Neural progenitor cell (in vitro differentiated cells): ENCODE measurements at places on chromosomes 3 and 15. TPM values are rescaled to one million over a fixed set of nuclear protein-coding genes. Genes with fewer than 3 reads are reported as not detected.
A peak's percentile ranks its signal among the peaks of the same experiment; 100 is the strongest.

DNA sequence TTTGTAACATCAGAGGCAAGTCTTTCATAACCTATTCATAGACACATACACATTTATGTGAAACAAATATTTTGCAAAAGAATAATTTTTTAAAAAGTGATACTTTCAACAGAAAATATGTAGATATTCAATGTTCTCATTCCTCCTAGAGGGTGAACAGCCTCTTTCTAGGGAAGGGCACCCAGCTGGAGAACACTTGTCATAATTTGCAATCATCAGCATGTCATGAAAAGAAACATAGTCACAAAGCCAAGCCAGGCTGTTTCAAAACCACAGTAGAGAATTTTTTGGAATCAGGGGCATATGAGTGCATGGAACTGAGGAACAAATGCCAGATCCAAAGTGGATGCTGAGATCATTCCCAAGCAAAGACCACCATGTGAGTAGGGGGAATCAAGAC, 406.9 kb upstream of the ADAMTS9 start:
- no peak for DNase-seq

DNA sequence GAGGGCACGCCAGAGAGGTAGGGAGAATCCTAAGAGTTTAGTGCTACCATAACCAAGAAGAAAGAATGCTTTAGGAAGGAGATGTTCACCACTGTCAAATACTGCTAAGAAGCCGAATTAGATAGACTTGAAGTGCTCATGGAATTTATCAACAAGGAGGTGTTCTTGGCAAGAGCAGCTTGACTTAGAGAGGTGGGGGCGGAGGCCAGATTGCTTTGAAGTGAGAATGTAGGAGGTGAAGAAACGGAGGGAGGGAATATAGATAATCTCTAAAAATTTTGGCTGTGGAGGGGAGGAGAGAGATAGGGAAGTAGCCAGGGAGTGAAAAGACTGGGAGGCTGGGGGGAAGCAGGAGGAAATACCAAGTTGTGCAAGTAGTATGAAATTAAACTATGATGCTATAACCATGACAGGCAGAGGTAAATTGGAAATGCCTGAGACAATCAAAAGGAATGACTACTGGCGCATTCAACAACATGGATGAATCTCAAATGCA, 35.5 kb downstream of the GADL1 start:
- DNase-seq: no peak

DNA sequence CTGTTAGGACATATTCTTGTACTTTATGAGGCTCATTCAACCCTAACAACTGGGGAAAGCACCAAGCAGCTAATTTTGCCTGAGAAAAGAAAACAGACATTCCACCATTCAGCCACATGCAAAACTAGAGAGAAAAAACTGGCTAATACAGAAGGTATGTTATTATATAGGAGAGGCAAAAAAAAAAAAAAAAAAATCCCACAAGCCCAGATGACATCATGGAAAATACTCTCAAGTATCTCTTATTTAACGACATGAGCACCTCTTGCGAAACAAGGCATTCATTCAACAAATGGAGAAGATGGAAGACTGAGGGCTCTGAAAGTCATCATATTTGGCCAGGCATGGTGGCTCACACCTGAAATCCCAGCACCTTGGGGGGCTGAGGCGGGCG, 61.5 kb downstream of the PRICKLE2 start:
- DNase-seq: no peak

DNA sequence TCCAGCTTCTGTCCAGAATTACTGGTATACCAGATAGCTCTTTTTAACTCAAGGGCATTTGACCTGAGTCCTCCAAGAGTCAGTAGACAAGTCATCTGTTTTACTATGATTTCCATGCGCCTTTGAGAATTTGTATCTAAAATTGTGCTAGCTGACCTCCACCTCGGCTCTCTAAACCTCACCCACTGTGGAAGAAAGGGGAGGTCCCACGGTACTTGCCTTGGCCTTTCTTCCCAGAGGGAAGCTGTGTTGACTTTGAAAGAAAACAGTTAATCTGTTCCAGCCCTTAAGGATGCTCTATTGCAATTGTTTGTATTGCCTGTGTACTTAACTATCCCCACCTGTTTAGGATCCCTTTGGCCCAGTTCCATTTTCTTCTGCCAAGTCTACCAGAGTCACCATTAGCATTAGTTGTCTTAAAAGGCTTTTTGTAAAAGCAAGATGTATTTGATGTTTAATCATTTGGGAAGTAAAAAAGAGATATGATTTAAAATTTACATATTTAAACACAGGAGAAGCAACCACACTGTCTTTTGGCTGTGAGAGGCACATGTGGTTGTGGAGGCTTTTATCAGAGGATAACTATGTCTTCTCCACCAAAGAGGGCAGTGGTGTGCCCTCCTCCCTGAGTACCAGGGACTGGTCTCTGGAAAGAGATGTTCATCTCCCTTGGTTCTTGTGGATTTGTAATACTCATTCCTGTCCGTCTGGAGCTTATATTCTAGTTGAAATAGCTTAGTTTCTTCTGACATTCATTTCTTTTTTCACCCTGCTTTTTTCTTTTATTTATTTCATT, 88.8 kb downstream of the CRTC3 start:
- DNase-seq: no peak

DNA sequence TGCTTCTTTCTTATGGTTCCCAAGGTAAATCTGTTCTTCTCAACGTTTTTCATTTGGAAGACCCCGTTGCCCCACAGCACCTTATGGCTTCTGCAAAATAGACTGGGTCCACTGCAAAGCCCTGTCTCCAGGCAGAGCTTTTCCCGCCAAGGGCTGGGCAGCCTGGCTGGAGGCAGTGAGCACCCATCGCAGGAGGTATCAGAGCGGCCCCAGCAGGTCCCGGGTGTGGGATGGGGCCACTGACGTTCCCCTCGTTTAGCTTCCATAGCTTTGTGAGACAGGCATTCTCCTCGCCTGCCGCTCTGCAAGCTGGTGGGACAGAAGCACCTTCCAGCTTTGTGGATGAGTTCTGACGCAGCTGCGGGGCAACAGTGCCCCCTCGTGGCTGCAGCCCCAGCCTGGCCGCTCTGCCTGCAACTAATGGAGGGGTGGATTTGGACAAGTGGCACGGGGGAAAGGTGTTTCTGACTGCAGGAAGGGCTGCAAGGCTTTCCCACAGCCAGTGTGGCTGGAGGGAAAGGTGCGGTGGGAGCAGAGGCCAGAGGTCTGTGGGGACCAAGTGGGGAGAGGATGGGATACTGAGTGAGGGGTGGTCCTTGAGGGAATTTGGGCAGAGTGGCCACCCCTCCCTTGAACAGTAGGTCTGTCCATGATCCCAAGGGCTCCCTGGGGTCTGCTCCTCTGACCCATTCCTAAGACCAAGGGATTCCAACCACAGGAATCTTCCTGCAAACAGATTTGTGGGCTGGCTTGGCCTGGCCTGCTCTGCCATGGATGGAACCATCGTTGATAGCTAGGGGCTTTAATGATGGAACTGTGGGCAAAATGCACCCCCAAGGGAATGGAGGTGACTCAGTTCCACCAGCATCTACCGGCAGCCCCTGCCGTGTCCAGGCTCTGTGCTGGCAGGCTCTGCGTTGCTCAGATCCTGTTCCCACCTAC, 99.4 kb downstream of the FBLN2 start:
- DNase-seq: peak; percentile 93

GRCh38 chr3:141227216-141227615, 4.4 kb upstream of the PXYLP1 start:
- no peak for DNase-seq

UROC1 gene
- total RNA-seq: not detected in 2 replicates

OIP5 gene
- 70.2 and 80.9 TPM in 2 replicates for total RNA-seq

GREM1 gene
- total RNA-seq: 2.9 and 4.4 TPM in 2 replicates

DNA sequence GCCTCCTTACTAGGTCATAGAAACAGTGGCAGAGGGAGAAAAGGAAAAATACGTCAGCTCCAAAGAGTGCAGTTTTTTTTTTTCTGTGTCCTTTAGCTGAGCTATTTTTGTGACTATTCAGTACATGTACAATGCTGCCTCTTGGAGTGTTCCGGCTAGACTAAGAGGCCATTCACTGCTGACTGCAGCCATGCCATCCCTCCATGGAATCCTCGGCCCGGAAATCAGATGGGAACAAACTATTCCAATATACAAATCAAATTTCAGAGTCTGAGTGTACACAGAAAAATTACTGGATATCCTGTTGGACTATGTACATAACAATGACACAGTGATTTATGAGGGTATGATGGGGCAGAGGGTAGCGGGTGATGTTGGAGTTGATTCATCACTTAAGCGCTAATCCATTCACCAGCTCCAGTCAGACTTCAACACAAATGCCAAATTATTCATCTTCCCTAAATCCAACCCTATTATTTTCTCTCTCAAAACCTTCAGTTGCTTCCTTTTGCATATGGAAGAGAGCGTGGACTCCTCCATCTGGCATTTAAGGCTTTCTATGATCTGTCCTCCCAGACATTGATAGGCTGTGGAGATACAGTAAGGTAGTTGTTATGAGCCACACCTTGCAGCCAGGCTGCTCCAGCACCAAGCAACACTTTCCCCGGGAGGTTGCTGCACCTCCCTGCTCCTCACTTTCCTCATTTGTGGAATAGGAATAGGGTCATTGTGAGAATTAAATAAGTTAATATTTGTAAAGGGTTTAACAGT, 109.1 kb downstream of the LPP start:
- no peak for DNase-seq

DNA sequence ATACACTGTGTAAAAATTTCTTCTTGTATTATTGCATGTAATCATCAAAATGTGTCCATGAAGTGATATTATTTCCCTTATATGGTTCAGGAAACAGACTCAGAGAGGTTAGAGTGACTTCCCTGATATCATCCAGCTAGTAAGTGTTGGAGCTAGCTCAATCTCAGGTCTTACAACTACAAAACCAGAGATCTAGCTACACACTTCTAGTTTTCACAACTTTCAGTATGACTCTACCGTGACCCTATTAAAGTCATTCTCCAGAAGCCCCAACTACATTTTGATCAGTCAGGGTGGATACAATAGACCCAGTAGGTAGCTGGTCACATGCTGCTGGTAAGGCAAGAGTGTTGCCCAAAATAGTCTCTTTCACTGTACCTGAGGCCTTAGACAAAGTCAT, 165.3 kb downstream of the GOLIM4 start:
- DNase-seq: no peak

GRCh38 chr3:23991306-23991682, 46.2 kb downstream of the NR1D2 start:
- no peak for DNase-seq

GRCh38 chr15:31311735-31312619, 14.7 kb upstream of the KLF13 start:
- no peak for DNase-seq

- peak; percentile 95 for DNase-seq
Measured at GRCh38 chr3:49929291-49930167, at the start of gene MON1A. MON1A (minus strand) TSS chr3:49929811; CDS start chr3:49913346, 16,465 bp downstream.

DNA sequence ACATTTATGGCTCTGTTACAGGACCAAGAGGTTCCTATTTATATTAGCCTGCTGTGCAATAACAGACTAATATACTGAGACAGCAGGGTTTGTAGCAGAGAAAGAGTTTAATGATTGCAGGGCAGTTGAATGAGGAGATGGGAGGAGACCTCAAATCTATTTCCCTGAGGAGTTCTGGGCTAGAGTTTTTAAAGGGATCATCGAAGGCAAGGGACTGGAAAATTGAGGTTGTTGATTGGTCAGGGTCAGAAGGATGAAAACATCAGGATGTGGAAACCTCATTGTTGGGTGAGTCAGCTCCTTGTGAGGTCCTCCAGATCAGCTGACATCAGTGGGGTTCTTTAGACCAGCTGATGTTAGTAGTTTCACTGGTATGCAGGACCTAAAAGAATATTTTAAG, 60.6 kb upstream of the GOLGA8B start:
- no peak for DNase-seq

GRCh38 chr3:78879295-78879860, 888.4 kb downstream of the ROBO1 start:
- peak; percentile 22 for DNase-seq

GRCh38 chr3:183094711-183095110, 4.6 kb downstream of the MCCC1 start:
- no peak for DNase-seq

DNA sequence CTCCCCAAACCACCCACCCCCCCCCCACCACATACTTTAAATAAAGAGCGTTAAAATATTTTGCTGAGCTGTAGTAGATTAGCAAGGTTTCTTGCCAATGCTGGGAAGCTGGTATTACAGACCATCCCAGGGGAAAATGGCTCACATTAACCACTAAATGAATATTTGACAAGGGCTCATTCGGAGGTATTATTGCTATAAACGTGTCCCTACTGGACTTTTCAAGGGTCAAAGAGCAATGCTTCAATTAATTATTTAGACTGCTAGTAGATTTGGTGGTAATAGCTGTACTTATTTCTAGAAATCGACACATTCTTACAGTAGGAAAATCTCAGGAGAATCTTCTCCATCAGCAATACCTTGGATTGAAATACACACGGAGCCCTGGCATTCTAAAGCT, 5.2 kb downstream of the SOX2 start:
- DNase-seq: no peak

GRCh38 chr3:108462899-108463298, 47.5 kb downstream of the MYH15 start:
- no peak for DNase-seq

- DNase-seq: no peak
Measured at GRCh38 chr3:181369637-181370036, 342.1 kb upstream of the SOX2 start.

- DNase-seq: no peak
Measured at GRCh38 chr15:70963199-70963598, 70.6 kb downstream of the LRRC49 start.
